ENCODE measurements at places on chromosomes 1 and 21. TPM values are rescaled to one million over a fixed set of nuclear protein-coding genes. Genes with fewer than 3 reads are reported as not detected.

The TARDBP gene
- 80.1 TPM for total RNA-seq

The CA6 gene
- not detected for total RNA-seq

The MROH9 gene
- not detected for total RNA-seq

The SYT6 gene
- 0.17 TPM for total RNA-seq

The C8B gene
- 703 TPM for total RNA-seq

The PPT1 gene
- total RNA-seq = 20.3 TPM

The SPRR2G gene
- not detected for total RNA-seq

The BNIPL gene
- 0.84 TPM for total RNA-seq

The SPATA21 gene
- total RNA-seq = 0.42 TPM

All from liver (tissue), 10 donors.